ENCODE measurements at places on chromosomes 2 and 18.

- DNase-seq: no peak
Observed at GRCh38 chr2:20684581-20685063, 17.7 kb downstream of the GDF7 start.

DNA sequence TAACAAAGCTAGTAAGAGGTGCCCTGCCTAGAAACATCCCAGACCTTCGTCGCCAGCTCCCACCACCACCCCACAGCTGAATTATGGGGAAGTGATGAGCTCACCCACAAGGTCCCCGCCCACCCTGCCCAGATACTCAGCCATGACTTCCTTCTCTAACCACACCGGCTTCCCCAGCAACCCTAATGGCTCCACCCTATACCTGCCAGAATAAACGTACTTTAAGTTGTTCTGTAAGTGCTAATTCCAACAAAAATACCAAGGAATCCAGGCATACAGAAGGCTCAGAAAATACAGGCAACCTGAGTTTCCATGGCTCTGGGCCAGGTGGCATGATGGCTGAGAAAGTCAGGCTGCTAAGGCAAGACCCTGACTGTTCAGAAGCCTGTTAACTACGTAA, 39.1 kb downstream of the TMEM163 start:
- no peak for DNase-seq

- no peak for DNase-seq
Observed at GRCh38 chr18:26697186-26697884, 149.0 kb upstream of the KCTD1 start.

- no peak for DNase-seq
Observed at GRCh38 chr2:16413285-16413684, 252.3 kb downstream of the CYRIA start.

- no peak for DNase-seq
Observed at GRCh38 chr2:109644571-109645275, 30.6 kb downstream of the SOWAHC start.

DNA sequence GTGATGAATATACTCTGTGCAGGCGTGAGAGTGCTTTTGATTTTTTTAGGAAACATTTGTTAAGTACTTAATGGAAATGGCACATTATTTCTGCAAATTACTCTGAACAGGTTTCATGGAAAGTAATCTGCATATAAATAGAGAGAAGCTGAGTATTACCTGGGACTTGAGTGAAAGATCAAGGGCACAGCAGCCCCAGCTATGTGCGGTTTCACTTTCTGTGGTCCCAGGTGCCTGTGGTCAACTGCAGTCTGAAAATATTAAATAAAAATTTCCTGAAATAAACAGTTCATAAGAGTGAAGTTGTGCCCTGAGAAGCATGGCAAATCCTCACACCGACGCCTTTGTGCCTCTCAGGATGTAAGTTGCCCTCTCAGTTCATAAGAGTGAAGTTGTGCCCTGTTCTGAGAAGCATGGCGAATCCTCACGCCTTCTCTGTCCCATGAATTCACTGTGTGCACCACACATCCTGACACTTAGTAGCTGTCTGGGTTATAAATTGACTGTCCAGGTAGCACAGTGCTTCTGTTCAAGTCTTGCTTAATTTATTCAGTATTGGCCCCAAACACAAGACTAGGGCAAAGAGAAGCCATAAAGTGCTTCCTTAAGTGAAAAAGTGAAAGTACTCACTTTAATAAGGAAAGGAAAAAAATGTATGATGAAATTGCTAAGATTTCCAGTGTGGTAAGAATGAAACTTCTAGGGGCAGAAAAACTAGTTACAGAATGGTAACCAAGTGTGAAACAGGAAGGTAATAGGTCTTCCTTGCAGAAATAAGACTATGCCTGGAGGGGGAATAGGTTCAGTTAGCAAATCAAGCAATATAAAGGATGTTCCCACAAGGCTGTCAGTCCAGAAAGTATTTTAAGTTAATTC, 4.3 kb upstream of the SNTG2 start:
- no peak for DNase-seq
